T1000 (cell line): ENCODE measurements at places on chromosomes 11 and 22.

DNA sequence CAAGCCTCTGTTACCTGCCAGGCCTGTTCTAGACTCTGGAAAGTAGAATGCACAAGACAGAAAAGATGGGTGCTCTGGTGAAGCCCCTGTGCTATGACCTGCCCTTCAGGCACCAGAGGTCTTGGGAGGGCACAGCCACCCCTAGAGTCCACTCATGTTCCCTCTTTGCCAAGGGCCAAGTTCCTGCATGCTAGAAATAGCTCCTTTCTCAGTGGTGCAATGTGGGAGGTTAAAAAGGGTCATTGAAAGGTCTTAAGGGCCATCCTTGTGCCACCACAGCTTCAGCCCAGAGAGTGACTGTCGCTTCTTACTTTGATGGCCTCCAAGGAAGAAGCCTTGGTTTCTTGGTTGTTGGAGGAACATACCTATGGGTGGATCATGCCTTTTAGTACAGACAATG is 84.6 kb upstream of the PARVA start:
- DNase-seq = no peak

GRCh38 chr11:33892906-33893594 is 1.2 kb upstream of the LMO2 start:
- DNase-seq = no peak

DNA sequence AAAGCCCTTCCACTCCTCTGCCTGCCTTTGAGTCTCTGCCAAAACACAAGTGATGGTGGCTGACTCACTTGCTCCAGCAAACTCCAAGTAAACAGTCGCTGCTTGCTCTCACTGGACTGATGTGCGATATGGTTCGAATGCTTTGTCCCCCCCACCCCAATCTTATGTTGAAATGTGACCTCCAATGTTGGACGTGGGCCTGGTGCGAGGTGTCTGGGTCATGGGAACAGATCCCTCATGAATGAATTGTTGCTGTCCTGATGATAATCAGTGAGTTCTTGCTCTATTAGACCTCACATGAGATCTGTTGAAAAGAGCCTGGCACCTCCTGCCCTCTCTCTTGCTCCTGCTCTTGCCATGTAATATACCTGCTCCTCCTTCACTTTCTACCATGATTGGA is 747.9 kb downstream of the OPCML start:
- no peak for DNase-seq

DNA sequence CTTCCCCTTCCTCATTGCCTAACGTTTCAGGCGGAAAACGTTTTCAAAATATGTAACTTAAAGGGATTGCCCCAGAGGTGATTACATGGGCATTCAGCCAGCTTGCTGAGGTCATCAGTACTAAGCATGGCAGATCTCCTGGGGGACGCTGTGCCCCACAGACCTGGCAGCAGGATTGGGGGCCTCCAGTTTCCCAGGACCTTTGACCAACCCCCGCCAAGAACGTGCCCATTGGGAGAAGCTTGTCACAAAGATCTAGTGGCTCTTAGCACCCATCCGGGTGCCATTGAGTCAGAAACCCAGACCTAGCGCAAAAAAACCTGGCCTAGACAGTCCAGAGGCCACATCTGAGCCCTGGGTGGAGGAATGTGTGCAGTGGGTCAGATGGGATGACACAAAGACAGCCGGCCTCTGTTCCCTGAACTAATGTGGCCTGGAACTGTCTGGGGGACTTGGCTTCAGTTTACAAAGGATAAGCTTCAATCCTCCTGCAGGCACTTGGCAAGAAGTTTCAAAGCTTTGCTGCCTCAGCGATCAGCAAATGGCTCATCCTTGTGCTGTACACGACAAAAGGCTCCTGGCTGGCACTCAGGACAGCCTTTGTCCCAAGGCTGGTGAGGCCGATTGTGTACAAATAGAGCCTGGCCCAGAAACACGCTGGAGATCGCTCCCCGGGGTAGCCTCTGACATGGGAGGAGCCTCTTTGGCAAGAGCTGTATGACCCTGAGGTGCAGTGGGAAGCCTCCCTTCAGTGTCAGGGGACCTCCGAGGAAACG is 9.5 kb downstream of the C1QTNF6 start:
- DNase-seq = no peak

DNA sequence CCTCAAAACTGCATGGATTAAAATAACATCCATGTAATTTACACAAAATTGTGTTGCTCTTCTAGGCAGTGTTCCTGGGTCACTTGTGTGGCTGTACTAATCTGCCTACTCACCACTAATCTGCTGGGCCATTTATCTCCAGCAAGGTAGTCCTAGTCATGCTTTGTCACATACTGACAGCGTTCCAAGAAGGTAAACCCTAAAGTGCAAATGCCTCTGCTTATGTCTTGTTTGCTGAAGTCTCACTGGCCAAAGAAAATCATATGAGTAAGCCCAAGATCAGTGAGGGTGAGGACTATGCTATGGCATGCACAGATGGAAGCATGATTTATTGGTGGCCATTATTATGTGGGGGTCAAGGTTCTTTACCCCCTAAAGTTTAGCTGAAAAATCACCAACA is 630.2 kb upstream of the LUZP2 start:
- no peak for DNase-seq

DNA sequence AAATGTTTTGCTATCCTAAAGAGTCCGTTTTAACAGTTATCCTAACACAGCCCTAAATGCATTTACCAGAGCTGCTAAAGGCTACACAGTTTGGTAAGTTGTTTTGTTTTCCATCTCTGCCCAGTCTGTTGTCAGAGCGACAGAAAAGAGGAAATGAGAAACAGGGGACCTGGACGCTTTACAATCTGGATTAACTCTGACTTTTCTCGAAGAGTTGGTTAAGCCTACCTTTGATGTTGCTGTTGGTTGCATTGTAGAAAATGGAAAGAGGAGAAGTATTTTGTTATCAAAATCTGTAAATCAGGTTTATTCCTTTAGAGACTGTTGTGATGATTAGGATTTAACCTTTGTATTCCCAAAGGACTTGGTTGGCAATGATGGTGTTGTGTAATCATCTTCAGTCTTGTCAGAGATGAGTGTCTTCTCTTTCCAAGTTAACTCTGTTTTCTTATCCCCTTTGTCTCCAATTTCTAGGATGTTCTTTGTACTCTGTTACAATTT is 481 bp downstream of the ANGPTL5 start:
- DNase-seq = no peak

DNA sequence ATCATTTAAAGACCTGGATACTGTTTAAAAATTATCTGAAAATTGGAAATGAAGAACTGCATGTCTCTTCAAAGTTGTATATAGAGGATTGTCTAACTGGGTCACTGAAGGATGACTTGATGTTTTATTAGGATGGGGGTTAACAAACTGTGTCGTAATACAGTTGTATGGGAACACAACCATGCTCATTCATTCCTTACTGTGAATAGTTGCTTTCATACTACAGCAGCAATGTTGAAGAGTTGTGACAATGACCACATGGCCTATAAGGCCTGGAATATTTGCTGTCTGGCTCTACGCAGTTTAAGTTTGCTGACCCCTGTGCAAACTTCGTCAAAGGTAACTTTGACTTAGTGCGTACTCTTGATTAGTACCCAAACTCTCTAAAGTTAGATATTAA is 38.4 kb downstream of the FDX1 start:
- DNase-seq = no peak

GRCh38 chr11:116478669-116479668 is 293.8 kb downstream of the BUD13 start:
- DNase-seq = no peak

DNA sequence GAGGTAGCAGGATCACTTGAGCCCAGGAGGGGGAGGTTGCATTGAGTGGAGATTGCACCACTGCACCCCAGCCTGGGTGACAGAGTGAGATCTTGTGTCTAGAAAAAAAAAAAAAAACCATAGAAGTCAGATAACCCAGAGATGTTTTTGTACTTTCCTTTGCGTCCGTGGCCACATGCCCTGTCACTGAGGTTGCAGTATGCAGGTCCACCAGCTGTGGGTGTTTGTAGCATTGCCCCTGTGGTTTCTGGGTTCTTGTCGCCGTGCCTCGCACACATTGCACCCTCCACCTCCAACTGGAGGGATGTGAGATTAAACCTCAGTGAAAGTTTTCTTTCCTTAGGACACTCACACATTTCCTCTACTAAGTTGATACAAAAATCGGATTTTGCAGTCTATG is 70.3 kb downstream of the TNRC6B start:
- no peak for DNase-seq

DNA sequence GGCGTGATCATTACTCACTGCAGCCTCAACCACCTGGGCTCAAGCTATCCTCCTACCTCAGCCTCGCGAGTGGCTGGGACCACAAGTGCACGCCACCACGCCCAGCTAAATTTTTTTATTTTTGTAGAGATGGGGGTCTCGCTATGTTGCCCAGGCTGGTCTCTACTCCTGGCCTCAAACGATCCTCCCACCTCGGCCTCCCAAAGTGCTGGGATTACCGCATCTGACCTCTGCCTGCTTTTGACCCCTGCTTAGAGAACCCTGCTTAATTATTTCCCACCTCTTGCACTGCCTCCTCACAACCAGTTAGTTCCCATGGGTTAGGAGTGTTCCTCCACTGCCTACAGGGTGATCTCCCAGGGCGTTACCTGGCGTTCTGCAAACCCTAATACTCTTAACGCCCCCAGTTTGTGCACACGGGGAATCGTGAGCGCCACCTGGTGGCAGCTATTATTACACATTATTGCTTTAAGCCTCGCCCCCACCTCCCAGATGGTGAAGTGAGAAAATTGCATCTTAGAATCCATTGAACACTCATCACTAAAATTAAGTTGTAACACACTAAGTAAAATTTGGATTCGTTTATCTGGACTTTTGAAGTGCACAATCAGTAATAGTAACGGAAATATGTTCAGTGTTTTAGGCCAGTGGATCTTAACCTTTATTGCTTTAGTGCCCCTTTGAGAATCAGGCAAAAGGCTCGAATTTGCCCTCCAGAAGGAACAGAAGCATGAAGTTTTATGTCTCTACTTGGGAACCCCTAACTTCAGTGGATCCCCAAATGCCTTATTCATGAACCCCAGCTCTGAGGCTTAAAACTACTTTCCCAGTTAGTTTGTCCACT is 61.4 kb upstream of the ASPHD2 start:
- no peak for DNase-seq

- no peak for DNase-seq
Observed at GRCh38 chr11:45856044-45856468, 8.8 kb downstream of the CRY2 start.

- DNase-seq = peak; percentile 25
Observed at GRCh38 chr22:50599816-50600455, 657 bp upstream of the MAPK8IP2 start.

DNA sequence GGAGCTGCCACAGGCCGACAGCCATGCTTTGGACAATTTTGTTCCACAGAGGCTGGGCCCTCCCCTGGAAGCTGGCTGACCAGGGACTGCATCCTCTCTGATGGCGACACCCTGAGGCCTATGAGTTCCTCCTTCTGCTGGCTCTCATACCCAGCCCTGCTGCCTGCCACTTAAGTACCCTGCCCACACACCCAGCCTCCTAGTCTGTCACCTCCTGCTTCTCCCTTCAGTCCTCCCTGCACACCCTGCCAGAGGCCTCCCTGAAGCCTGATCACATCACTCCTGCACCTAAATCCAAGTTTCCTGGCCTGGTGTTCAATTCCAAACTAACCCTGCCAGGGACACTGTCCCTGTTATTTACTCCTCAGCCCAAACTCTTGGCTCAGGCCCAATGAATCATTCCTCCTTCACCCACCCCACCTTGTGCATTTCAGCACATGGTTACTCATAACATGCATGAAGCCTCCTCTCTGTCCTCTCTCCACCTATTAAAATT is 136.7 kb upstream of the NECTIN1 start:
- DNase-seq = no peak

GRCh38 chr11:93199616-93200015 is 1.8 kb upstream of the SLC36A4 start:
- no peak for DNase-seq

DNA sequence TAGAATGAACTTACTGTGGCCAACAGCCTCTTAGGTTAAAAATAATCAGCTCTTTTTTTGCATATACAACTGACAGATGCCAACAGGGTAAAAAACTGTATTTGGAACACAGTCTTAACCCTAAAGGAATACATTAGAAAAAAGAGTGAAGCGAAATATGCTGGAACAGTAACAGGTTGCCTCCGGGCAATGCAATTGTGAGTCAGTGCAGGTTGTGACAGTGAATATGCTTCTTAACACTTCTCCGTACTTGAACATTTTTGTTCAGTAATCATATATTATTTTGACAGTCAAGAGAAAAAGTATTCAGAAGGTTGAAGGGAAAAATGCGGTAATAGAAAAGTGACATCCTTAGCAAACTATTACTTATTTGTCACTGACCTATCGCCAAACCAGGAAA is 98.5 kb downstream of the DBX1 start:
- no peak for DNase-seq

- DNase-seq = peak; percentile 59
Observed at GRCh38 chr11:68889948-68890446, 13.6 kb downstream of the MRPL21 start.

DNA sequence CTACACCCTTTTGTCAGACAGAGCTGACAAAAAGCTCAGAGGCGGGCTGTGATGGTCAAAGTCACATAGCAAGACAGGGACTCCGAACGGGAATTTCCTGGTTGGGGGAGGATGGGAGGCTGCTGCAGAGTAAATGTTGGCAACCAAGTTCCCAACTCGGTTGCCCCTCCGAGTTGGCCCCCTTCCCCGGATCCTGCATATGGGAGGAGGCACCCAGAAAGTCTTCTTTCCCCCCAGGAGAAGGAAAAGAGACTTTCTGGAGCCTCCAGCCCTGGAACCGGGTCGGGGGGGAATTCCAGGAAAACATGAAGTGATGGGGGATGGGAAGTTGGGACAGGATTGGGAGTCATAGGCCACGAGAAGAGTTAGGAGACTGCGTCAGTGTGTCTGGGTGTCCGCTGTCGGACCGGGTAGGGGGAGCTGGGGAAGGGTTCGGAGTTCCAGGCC is 614 bp downstream of the SELENOM start:
- DNase-seq = no peak

DNA sequence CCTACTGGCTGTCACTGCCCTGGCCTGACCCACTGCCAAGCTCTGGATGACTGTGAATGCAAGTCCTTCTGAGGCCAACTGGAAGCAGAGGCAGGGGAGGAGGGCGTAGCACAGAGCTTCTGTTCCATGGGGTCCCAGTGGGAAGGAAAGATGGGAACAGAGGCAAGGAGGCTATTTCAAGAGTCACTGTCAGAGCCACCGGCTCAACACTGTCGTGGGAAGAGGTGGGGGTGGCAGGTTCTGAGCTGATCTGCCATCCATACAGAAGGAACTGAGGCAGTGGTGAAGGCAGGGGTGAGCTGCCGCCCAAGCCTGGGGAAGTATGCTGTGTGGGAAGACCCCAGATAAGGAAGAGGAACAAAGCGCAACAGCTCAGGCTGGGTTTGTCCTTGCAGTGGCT is 54.7 kb downstream of the SGSM3 start:
- DNase-seq = no peak

- DNase-seq = no peak
Observed at GRCh38 chr11:59754494-59754858, 700 bp upstream of the STX3 start.

DNA sequence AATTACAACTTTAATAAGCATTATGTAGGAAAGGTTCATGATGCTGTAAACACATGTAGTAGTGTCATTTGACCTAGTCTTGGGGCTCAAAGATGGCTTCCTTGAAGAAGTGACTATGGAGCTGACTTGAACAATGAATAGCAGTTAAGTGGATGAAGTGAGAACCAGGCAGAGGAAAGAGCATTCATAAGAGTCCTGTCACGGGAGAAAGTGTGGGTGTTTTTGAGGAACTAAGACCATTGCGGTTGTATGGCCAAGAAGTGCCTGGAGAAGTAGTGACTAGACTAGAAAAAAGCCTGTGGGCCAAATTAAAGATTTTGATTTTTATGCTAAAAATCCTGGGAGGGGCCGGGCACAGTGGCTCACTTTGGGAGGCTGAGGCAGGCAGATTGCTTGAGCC is 7.2 kb upstream of the IL18BP start:
- DNase-seq = no peak
